HL-60 (cell line): ENCODE measurements at places on chromosomes 16 and 17.

- peak; percentile 97 for DNase-seq
Measured at GRCh38 chr16:10944249-10945064, at the start of gene CLEC16A. Gene CLEC16A, plus strand, starts transcription at chr16:10944564. Its CDS starts 154 bp downstream, at chr16:10944718.

DNA sequence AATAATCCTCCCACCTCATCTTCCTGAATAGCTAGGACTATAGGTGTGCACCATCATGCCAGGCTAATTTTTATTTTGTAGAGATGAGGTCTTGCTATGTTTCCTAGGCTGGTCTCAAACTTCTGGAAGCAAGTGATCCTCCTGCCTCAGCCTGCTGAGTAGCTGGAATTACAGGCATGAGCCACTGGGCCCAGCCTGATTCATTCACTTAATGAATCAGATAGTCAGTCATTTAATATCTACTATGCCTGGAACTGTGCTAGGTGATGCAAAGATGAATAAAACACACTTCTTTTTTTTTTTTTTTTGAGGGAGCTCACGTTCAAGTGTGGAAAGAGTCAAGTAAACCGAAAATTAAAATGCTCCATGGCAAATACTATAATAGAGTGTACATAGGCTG lies 39.4 kb downstream of the EFCAB13 start:
- DNase-seq, result no peak

GRCh38 chr16:82623241-82623640 lies 3.5 kb upstream of the CDH13 start:
- no peak for DNase-seq

GRCh38 chr16:89898201-89898967 lies 20.3 kb upstream of the MC1R start:
- no peak for DNase-seq

- DNase-seq, result no peak
Measured at GRCh38 chr16:81838794-81839193, 59.7 kb downstream of the PLCG2 start.

- no peak for DNase-seq
Measured at GRCh38 chr16:17453364-17454038, 17.3 kb downstream of the XYLT1 start.
